ENCODE measurements at places on chromosomes 12 and 14.

- DNase-seq: no peak
These were observed 57.4 kb downstream of the DGLUCY start for GRCh38 chr14:91171291-91171690.

- DNase-seq: no peak
These were observed 113.8 kb upstream of the G2E3 start for GRCh38 chr14:30445011-30445793.

GRCh38 chr14:94360945-94361565 lies 27.3 kb downstream of the SERPINA1 start:
- no peak for DNase-seq

GRCh38 chr12:80472911-80473500 lies 29.0 kb downstream of the PTPRQ start:
- DNase-seq: peak; percentile 39

DNA sequence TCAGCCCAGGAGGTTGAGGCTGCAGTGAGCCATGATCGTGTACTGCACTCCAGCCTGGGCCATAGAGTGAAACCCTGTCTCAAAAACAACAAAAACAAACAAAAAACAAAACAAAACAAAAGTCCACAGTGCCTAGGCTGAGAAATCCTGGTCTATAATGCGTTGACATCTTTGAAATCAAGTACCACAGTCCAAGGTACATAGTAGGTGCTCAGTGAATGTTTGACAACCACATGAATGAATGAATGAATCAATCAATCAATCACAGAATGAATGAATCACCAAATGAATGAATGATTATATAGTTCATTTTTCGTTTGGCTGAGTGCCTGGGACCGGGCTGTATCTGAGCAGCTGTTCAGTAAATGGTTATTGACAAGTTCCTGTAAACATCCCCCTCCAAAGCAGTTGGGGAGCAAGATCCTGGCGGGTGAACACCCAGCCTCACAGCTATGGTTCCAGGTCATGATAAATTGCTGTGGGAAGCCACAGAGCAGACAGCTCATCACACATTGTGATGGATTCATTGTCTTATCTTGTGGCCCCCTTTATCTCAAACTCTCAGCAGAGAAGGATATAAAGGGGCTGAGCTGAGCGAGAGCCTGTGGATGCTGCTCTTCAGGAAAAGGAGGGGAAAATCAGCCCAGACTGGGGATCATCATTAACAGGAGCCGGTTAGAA lies 30.4 kb upstream of the IFT81 start:
- no peak for DNase-seq

GRCh38 chr12:18932211-18932610 lies 194.3 kb downstream of the CAPZA3 start:
- DNase-seq: no peak

DNA sequence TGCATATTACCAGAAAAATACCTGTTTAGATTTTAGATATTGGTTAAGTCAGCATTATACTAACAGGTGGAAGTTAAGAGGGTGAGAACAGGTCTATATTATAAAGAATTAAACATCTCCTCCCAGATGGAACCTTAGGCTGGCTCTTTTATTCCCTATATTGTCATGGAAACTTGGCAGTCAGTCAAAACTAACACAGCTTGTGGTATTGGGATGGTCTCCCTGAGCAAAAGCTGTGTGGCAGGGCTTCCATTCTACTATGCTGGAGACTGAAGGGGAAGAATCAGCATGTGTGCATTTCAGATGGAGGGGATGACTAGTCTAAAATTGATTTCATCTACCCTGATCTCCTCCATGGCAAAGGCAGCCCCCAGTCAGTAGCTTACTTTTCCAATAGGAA lies 66.7 kb downstream of the SMOC1 start:
- no peak for DNase-seq

DNA sequence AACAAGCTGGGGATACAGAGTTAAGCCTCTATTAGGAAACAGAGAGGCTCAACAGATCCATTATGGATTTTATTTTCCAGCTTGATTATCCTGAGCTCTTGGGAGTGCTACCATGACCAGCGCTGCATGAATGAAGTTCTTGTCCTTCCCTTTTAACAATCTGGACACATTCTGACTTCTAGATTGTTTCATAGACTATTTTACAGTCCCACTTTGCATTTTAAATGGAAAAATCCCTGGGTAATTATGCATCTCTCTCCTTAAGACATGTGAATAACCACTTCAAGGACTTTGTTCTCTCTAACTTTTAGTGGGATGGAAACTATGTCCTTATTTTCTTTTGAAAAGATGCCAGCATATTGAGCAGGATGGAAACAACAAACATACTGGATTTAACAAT lies 2.0 kb downstream of the CCDC198 start:
- no peak for DNase-seq

DNA sequence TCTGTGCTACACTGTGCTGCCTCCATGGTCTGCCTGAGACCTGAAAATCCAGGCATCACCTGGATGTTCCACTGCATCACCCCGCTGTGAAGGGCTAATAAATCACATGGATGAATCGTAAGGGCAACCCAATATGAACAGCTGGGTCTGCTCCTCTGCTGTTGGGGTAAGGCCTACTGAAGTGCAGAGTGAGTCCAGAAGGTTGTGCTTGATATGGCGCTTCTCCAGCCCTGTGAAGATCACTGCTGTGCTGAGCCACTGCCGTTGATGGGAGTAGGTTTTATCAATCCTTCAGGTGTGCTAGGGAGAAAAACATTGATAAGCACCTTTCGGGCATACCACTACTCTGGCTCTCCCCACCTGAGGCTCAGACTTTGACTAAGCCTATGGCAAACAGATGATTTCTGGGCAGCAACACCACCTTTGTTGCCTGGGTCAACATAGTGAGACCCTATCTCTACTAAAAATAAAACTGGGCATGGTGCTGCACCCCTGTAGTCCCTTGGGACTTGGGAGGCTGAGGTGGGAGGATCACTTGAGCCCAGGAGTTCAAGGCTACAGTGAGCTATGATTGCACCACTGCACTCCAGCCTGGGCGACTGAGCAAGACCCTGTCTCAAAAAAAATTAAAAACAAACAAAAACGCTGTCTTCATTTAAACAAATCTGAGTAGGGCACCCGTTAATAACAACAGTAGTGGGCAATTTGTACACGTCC lies 1.7 kb downstream of the ACVRL1 start:
- DNase-seq: no peak

DNA sequence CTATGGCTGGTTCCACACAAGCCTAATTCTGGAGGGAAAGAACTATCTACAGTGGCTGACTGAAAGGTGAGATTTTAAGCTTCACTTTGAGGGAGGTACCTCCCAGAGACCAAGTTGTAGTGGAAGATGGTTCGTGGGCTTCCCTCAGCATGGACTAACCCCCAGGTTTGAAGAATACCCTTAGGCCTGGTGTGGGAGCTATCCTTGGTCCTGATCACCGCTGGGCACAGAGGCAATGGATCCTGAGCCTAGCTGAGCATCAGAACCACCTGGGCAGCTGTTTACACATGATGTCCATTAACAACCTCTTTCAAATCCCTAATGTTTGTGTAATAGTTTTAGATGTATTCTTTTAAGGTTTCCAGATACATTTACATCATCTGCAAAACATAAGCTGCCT lies 10.3 kb downstream of the DAO start:
- no peak for DNase-seq

DNA sequence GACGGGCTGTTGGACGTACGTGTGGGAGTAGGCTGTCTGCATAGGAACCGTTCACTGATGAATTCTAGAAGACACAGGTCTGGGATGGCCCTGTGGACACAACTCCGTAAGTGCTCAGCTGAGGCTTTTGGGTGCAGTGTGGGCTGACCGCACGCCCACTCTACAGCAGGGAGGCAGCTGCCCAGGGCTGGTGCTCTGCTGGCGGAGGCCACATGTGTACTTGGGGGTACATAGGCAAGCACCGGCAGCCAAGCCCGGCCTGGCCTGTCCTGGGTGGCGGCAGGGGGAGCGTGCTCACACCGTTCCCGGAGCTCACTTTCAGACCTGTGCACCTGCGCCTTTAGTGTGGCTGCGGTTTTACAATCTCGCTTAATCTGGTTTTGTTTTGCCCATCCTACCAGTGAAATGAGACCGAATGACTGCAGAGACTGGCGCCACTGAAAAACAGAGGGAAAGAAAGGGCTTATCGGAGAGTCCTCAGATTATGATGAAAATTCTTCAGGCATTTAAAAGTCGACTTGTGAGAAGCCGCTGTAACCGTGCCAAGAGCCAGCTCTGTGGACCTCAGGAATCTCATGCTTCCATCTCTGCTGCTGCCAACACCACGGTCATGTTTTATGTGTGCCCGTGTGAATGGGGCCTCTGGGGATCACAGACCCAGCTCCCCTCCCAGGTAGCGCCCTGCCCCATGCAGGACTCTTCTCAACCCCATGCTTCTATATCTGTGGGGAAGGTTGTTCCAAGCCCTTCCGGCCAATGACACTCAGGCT lies 45.8 kb downstream of the SSH1 start:
- no peak for DNase-seq

- DNase-seq: no peak
These were observed 189.8 kb upstream of the PRICKLE1 start for GRCh38 chr12:42779186-42779859.

DNA sequence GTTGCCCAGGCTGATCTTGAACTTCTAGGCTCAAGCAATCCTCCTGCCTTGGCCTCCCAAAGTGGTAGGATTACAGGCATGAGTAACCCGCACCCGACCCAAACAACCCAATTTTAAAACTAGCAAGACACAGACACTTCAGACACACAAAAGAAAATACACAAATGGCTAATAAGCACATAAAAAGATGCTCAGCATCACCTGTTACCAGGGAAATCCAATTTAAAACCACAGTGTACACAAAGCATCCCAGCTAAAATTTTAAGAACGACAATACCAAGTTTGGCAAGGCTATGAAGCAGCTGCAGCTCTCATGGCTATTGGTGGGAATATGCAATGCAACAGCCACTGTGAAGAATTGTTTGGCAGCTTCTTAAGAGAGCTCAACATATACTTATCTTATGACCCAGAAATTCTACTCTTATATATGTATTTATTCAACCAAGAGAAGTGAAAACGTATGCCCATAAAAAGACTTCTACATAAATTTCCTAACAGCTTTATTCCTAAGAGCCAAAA lies 42.0 kb downstream of the BDKRB1 start:
- no peak for DNase-seq

DNA sequence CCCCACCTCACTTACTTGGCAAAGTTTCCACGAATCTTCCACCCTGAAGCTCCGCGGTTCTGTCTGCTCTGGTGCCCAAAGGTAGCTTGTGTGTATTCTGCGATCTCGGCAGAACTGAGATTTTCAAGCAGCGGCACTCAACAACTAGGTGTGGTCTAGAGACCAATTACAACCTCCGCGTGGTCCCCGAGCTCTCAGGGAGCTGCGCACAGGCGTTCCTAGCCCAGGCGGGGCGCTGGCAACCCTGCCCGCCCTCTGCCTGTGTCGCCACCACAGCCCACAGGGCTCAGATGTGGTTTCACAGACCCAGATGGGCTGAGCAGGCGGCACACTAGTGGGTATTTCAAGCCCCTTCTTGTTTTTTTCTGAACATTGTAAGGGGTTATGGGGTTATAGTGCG lies 1.5 kb upstream of the DIABLO start:
- DNase-seq: no peak

DNA sequence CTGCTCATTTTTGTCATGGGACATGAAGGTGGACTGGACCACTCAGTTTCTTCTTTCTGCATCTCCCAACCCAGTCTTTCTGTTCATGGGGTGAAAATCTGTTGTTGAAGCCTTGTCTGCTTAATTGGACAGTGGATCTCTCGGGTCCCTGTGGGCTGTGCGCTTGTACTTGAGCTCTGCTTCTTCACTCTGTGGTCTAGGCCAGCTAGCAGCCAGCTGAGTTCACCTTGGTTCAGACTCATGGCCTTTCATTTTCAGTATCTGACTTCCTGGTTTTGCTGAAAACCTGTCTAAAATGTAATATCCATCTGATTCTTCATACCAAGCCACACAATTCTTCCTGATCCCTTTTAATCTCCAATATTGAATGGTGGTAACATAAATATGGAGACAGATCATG lies 117.2 kb downstream of the LRRK2 start:
- no peak for DNase-seq

- DNase-seq: no peak
These were observed 215.1 kb upstream of the FAR2 start for GRCh38 chr12:28933864-28934527.

GRCh38 chr12:2396448-2396871 lies 343.7 kb downstream of the CACNA1C start:
- DNase-seq: peak; percentile 15

- no peak for DNase-seq
These were observed 1.3 kb downstream of the RAD52 start for GRCh38 chr12:948238-948637.

GRCh38 chr12:9349888-9350885 lies 142.0 kb upstream of the PZP start:
- no peak for DNase-seq

GRCh38 chr12:19597167-19598026 lies 158.1 kb downstream of the AEBP2 start:
- no peak for DNase-seq

- DNase-seq: no peak
These were observed 44.3 kb upstream of the PSMA6 start for GRCh38 chr14:35247777-35248475.

GRCh38 chr14:77158175-77158881 lies 16.7 kb upstream of the ZDHHC22 start:
- peak; percentile 24 for DNase-seq

GRCh38 chr12:53770281-53770680 lies 18.5 kb upstream of the CISTR start:
- DNase-seq: peak; percentile 51

DNA sequence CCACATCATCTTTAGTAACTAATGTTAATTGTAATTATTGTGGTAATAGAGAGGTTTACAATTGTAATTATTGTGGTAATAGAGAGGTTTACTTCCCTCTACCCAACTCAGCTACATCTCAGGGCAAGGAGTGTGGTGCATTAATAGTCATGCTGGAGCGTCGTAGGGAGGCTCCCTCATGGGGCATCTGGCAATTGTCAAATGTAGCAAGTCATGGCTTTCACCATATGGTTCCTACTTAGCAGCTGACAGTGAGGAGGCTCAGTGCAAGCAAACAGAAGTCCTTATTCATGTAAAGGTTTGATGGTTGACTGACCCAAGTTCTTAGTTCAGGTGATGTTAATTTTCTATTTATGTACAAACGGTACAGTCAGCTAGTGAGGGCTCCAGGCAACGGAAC lies 1012.0 kb downstream of the FLRT2 start:
- peak; percentile 2 for DNase-seq

GRCh38 chr12:94511506-94511905 lies 51.8 kb upstream of the CEP83 start:
- no peak for DNase-seq

All from AG09319 (cell line).